Placental epithelial cell (primary cell): ENCODE measurements at places on chromosomes 3 and 15. TPM values are rescaled to one million over a fixed set of nuclear protein-coding genes. Genes with fewer than 3 reads are reported as not detected.

OR5AC2 gene
- total RNA-seq: not detected in 2 replicates

PLA2G4E gene
- not detected in 2 replicates for total RNA-seq

LRTM1 gene
- total RNA-seq: 0.39 TPM in 1 of 2 replicates, not detected in the other

TMC3 gene
- not detected in 2 replicates for total RNA-seq

SPINK8 gene
- not detected in 2 replicates for total RNA-seq

EPHB1 gene
- under 0.01 TPM in 2 replicates for total RNA-seq

ISL2 gene
- not detected in 2 replicates for total RNA-seq

FRMD5 gene
- total RNA-seq: 2.3 and 2.7 TPM in 2 replicates

SYNPR gene
- total RNA-seq: not detected in 2 replicates

SUSD5 gene
- total RNA-seq: 0.43 and 1.2 TPM in 2 replicates

SLC24A5 gene
- total RNA-seq: not detected in 2 replicates

FANCD2OS gene
- not detected in 2 replicates for total RNA-seq

CGGBP1 gene
- 55.4 and 67.3 TPM in 2 replicates for total RNA-seq

IL16 gene
- under 0.01 and 0.43 TPM in 2 replicates for total RNA-seq

EPHB3 gene
- total RNA-seq: 3.7 and 4.7 TPM in 2 replicates

LIPH gene
- total RNA-seq: 1.2 and 3.4 TPM in 2 replicates

CPLX3 gene
- total RNA-seq: not detected in 2 replicates

HIGD2B gene
- total RNA-seq: 0.39 TPM in 1 of 2 replicates, not detected in the other

FBXO40 gene
- total RNA-seq: not detected in 2 replicates

ATP13A4 gene
- 2.4 and 5.4 TPM in 2 replicates for total RNA-seq

HCLS1 gene
- 5.2 and 6.3 TPM in 2 replicates for total RNA-seq

MKRN2OS gene
- 1.1 TPM in 1 of 2 replicates, not detected in the other for total RNA-seq

TMEM108 gene
- total RNA-seq: 0.11 TPM in 1 of 2 replicates, not detected in the other

CTDSPL2 gene
- 47.1 and 47.9 TPM in 2 replicates for total RNA-seq

THAP10 gene
- total RNA-seq: 1.5 and 2.0 TPM in 2 replicates

CCR4 gene
- total RNA-seq: under 0.01 TPM in 1 of 2 replicates, not detected in the other

FAM107A gene
- total RNA-seq: not detected in 2 replicates

GRIP2 gene
- total RNA-seq: under 0.01 TPM in 2 replicates

TMEM212 gene
- 0.22 TPM in 1 of 2 replicates, not detected in the other for total RNA-seq

STAB1 gene
- total RNA-seq: 0.22 and 0.39 TPM in 2 replicates

GUCA1C gene
- total RNA-seq: not detected in 2 replicates

SERINC4 gene
- 0.39 TPM in 1 of 2 replicates, not detected in the other for total RNA-seq

CCR1 gene
- not detected in 2 replicates for total RNA-seq

SERPINI2 gene
- total RNA-seq: not detected in 2 replicates

POPDC2 gene
- 0.22 and 1.6 TPM in 2 replicates for total RNA-seq

ALDH1A2 gene
- total RNA-seq: 0.79 and 4.3 TPM in 2 replicates

KCNMB2 gene
- total RNA-seq: not detected in 2 replicates

SCG5 gene
- total RNA-seq: 0.39 TPM in 1 of 2 replicates, not detected in the other

PLSCR4 gene
- 11.0 and 11.4 TPM in 2 replicates for total RNA-seq

CLDN16 gene
- not detected in 2 replicates for total RNA-seq

TYRO3 gene
- total RNA-seq: 7.8 and 12.6 TPM in 2 replicates

CTXND1 gene
- not detected in 2 replicates for total RNA-seq
